Activated CD8-positive, alpha-beta memory T cell treated with anti-CD3 and anti-CD28 coated beads for 1 hour (primary cell): ENCODE measurements at places on chromosomes 11 and 22.

DNA sequence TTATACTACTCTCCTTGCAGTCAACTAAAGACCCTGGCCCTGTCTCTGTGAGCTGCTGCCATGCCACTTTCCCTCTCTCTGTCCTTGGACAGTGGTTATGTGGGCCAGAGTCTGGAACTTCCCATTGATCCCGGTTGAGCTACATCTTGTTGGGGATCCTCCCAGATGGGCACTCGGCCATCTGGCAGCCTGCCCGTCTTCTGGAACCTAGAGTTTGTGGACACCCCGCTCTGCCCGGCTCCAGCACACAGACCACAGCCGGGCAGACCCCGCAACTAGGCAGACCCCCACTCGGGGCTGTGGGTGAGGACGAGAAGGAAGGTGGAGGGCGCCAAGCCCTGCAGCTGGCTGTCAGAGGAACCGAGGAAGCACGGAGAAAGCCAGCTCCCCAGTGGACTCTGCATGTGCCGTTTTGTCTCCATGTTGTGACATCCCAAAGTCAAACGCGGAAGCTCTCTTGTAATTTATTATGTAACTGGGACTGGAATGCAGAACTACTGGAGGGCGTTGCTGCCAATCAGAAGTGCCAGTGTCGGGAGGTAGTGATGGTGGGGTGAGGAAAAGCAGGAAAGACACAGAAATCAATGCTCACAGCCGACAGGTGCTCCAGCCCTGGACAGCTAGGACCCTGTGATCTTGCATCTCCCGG, 207.7 kb downstream of the CEP164 start:
- no peak for DNase-seq

- no peak for DNase-seq
These were observed 15.9 kb downstream of the DKK3 start for GRCh38 chr11:11992257-11993212.

DNA sequence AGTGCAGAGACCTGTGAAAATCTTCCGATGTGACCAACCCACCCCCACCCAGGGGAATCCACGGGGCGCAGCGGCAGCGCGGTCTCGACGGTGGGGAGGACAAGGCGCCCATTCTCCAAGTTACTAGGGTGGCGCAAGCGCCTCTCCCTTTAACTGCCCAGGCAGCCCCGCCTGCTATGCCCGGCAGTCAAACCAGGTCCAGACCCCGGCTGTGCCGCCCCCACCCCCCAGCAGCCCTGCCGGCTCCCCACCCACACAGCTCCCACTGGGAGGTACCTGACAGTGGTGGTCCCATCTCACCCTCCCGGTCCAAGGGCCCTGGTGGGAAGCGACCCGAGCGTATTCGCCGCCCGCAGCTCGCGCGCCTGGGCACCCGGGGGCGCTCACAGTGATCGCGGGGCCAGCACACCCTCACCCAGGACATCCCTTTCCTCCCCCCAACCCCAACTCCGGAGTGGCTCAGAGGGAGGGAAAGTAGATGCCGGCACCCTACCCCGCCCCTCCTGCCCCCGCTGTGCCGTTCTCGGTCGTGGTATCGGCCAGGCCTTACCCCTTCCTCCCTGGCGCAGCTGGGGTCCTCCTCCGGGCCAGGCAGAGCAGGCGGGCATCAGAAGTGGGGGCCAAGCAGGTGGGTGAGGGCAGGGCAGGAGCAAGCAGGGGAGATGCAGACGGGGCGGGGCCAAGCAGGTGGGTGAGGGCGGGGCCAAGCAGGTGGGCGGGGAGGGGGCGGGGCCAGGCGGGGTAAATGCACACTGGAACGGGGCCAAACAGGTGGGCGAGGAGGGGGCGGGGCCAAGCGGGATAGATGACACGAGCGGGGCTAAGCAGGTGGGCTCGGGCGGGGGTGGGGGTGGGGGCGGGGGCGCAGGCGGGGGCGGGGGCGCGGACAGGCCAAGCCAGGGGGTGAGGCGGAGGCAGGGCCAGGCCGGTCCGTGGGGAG, at the start of gene TRPM5:
Gene TRPM5 (minus strand): TSS at position 634 of the 940 bp plus-strand sequence. CDS start 21,478 bp downstream, outside the sequence.
- DNase-seq = peak; percentile 39

GRCh38 chr11:102683277-102683676, 22.3 kb downstream of the MMP27 start:
- no peak for DNase-seq

DNA sequence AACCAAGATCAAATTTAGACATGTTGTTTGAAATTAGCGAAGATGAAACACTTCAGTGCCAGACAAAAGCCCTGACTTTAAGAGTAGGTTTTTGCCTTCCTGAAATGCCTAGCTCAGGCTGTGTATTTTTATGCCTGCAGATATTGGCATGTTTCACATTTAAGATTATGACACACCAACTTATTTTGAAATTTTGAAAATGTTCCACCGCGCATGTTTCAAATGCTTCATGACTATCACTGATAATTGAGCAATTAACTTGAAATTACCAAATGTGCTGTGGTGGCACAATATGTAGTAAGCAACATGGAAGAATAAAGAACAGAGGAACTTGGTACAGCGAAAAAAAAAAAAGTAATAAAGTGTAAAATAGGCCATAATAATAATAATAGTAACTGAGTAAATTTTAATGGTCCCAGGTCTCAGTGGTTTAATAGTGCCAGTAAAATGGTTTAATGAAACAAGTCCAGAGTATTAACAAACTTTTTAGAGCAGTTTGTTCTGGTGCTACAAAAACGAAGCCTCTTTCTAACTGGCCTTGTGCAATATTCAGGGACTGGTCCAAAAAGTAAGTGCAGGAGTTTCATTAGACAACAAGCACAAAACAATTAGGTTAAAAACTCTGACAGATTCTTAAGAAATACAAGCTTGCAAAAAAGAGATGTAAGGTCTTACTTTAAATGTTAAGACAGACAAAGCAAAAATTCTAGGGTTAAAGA, 112.5 kb upstream of the SOX6 start:
- DNase-seq = no peak

DNA sequence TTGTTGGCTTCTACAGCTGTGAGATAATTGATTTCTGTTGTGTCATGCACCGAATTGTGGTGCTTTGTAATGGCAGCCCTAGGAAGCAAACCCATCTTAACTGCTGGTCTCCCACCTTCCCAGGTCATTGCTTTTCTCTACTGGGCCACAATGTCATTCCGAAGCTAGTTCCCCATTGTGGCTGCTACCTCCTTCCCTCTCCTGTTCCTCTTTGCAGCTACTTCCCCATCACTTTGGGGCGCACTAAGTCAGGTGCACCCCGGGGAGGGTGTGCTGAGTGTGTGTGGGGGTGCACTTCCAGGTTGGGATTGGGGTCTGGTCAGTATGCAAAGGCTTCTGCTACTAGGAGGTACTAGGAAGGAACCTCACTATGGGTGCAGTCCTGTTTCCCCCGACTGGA, 109.3 kb downstream of the ST3GAL4 start:
- no peak for DNase-seq

GRCh38 chr11:43576803-43577521, 103.6 kb upstream of the HSD17B12 start:
- no peak for DNase-seq

GRCh38 chr11:15602785-15603567, 488.3 kb downstream of the INSC start:
- no peak for DNase-seq

GRCh38 chr11:110621826-110622225, 90.4 kb downstream of the ARHGAP20 start:
- no peak for DNase-seq

DNA sequence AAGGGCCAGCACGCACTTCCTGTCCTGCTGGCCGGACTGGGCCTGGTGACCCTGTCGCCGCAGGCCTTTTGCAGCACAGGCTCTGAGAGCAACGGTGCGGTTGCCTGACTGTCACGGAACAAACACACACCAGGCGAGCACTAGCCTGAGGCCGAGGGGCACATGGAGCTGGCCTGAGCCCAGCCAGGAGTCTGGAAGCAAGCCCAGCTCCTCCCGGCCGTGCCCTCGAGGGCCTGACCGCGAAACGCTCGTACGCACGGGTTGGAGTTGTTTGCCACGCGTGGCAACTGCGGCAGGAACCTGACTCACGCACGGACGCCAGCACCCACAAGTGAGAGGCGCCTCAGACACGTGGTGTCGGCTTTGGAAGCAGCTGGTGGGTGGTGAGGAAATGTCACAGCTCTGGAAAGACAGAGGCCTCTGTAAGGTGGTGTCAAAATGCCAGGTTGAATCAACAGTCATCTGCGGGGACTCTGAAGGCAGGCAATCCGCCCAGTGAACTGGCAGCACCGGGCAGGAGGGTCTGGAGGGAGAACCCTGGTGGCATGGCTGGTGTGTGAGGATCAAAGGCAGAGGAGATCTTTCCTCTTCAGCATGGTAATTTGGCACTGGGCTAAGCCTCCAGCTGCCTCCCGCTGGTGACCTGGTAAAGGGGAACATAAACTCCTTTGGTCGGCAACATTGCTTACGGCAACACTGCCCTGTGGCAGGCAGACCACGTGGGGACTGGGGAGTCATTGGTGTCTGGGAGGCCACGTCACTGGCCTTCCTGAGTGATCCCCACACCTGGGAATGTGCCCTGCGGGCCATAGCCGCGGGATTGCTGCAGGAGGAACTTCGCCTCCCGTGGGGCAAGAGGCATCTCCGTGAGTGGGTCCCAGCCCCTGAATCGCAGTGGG, 15.3 kb upstream of the IL17REL start:
- no peak for DNase-seq

DNA sequence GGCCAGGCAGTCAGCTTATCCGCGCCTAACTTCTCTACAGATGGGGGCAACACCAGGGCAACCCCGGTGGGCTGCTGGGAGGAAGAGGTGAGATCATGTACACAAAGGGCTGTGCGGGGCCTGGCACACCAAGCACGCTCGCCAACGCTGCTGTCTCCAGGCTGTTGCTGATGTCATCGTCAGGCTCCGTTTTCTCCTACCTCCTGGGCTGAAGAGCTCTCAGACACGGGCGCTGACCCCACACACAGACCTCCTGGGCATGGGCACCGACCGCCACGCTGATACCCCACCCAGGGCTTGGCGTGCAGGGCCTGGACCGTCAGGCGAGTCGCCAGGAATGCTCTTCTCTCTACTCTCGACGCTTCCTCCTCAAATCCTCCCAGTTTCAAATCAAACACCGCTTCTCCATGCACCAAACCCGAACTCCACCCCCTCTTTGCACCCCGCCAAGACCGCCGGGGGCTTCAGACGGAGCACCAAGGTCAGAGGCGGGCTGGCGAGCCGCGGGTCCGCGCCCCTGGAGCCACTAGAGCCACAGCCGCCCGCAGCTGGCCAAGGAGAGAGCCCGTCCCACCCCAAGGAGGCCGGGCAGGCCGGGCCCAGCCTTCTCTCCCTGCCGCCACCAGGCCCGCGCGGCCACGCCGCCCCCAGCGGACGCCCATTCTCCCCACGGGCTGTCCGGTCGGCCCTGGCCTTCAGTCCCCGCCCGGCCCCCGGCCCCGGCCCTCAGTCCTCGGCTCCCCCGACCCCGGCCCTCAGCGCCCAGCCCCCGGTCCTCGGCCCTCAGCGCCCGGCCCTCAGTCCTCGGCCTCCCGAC, 772 bp downstream of the SBF1 start:
- no peak for DNase-seq

DNA sequence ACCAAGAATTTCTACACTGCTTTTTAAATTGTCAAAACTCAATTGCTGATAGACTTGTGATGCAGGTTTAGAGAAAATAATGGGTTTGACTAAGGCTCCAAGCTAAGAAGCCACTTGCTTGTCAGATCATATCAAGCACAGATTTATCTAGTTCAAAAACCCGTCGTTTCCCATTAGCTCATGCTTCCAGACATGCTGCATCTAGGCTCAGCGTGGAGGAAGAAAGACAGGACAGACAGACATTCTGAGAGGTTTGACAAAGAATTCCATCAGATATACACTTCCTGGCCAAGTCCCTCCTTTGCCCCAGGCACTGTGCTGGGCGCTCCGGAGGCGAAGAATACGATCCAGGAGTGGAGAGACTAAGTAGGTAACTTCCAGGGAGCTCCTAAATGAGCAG, 76.8 kb downstream of the KCNC1 start:
- no peak for DNase-seq

DNA sequence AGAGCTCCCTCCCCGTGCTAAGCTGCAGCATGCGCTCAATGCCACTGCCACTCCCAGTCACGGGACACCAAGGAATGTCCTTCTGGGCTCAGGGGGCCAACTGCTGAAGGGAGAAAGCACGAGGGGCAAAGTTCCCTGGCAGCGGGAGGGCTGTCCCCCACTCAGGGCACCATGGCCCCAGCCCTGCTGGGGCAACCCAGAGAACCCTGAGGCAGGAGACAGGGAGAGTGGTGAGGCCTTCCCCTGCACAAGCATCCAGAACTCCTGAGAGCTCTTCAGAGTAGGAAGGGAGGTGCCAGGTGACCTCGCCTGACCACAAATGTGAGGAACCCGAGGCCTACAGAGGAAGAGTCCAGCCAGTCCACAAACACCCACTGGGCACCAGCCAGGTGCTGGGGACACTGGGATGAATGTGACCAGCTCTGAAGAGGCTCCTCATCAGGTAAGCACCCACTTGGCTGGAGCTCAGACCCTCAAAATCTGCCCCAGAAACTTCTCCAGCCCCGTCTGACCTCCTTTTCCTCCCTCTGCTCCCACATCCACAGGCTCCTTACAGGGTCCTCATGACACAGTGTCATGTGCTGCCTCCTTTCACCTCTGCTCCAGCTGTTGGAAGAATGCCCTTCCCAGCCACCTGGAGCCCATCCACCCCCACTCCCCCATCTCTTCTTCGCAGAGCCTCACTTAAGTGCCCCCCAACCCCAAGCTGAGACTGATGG, 15.6 kb downstream of the GDPD5 start:
- DNase-seq = no peak

- no peak for DNase-seq
These were observed 48.4 kb downstream of the COMMD9 start for GRCh38 chr11:36240801-36241200.

DNA sequence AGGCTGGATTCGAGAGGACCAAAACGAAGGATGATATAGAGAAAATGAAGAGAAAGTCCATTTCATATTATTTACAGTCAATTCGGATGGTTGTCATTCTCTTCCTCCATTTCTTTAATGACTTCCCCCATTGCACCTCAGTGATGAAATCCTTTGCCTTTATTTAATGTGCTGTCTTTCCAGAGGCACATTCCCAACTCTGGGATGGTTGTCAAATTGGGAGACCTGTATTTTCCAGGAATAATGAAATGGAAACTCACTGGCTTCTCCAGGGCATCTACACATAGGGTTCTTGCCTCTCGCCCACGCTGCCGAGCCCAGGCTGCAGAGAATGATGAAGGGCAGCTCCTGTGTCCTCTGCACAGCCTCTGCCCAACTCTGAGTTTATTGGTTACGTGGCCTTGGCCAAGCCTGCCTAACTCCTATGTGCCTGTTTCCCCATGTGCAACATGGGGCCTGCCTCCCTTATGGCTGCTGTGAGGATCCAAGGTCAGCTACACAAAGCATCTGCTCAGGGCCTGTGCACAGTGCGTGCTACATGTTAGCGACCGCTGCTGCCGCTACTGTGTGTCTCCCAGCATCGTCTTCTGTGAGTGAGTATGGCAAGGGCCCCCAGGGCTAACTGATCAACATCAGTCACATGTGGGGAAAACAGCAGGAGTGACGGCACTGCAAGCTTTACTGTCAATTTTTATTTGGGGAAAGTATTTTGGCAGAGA, 81.5 kb upstream of the BID start:
- DNase-seq = no peak
